ENCODE measurements at places on chromosomes 6 and 20.

DNA sequence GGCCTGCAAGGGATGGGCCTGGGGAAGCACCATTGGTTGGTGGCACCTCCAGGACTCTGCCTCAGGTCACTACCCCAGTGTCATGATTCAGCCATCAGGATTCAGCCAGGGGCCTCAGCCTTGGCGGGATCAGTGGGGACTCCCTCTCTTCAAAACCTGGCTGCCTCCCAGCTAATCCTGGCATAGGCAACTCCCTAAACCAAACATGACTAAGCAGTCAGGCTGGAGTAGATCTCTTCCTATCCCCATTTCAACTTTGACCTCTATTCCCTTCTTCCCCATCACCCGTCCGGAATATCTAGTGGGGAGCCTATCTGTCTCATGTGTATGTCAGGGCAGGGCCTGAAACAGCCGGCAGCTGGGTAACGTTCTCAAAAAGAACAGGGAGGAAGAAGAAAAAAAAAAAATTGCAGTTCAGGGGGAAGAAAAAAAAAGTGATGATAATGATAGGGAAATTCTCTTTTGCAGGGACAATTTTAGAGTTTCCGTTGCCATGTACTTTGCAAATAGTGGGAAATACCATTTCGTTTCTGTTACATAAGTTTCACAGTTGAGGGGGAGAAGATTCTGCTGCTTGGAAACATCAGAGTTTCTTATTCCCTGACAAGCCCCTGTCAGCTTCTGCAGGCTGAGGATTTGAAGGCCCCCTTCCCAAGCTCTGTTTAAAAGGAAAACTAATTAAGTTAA, 4.1 kb upstream of the PREX1 start:
- no peak for DNase-seq

- no peak for DNase-seq
Observed at GRCh38 chr6:34152042-34152524, 6.2 kb upstream of the GRM4 start.

DNA sequence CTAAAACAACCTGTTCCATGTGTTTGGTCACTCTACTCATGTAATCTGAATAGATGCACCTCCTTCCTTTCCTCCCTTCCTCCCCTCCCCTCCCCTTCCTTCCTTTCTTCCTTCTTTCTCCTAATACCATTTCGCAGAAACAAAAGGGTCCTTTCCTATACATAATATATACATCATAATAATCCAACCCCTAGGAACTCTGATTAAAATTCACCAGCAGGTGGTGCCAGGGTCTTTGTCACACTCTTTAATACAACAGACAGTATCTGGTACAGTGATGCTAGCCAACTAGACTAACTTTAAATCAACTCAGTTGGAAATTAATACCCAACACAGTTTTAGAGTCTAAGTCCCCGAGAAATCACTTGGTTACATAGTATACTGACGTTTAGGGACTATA, 181.2 kb upstream of the SHLD1 start:
- peak; percentile 9 for DNase-seq

DNA sequence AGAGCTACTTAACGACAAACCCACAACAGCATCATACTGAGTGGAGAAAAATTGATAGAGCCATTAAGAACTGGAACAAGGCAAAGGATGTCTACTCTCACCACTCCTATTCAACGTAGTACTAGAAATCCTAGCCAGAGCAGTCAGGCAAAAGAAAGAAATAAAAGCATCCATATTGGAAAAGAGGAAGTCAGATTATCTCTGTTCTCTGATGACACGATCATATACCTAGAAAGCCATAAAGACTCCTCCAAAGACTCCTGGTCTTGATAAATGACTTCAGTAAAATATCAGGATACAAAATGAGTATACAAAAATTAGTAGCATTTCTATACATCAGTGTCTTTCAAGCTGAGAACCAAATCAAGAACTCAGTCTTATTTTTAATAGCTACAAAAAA, 17.0 kb upstream of the FHL5 start:
- DNase-seq = no peak

GRCh38 chr20:34946661-34947060, 8.9 kb downstream of the GSS start:
- no peak for DNase-seq

GRCh38 chr20:54398814-54399213, 76.6 kb upstream of the DOK5 start:
- no peak for DNase-seq

GRCh38 chr20:38951611-38952010, 10.5 kb upstream of the DHX35 start:
- no peak for DNase-seq

GRCh38 chr6:90294989-90295853, 1.4 kb downstream of the BACH2 start:
- DNase-seq = no peak

Data from NCI-H1930 (cell line).